ENCODE measurements at places on chromosomes 1 and 21.

- no peak for DNase-seq
Measured at GRCh38 chr1:22153660-22154437, 11.0 kb upstream of the WNT4 start.

- no peak for DNase-seq
Measured at GRCh38 chr1:209607102-209607794, 23.7 kb downstream of the CAMK1G start.

- no peak for DNase-seq
Measured at GRCh38 chr1:17080085-17080759, 26.4 kb upstream of the SDHB start.

DNA sequence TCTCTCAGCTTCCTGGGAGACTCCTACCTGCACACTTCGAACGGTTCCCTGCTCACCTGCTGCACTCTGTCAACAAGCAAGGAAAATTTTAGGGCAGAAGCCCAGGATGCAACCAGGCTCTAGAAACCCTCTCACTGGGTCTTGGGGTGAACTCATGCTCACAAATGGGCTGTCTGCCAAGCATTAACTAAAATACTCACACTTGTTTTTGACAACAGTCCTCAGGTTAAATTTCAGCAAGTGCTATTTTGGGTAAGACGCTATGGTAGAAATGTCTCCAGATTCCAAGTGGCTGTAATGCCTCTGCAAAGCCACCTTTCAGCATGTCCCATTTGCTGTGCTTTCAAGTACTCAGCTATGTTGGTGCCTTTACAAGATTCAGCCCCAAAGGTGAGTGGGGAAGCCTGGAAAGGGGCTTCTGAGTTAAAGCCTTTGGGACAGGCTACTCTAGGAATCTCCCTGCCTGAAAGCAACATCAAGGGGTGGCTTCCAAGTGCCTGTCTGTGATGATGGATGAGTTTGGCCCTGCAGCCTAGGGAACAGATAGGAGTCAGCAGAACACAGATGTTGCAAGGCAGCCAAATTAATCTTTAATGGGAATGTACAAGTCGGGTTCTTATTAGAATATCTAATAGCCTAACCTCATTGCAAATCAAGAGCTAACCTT is 211.9 kb upstream of the SPAG17 start:
- no peak for DNase-seq

DNA sequence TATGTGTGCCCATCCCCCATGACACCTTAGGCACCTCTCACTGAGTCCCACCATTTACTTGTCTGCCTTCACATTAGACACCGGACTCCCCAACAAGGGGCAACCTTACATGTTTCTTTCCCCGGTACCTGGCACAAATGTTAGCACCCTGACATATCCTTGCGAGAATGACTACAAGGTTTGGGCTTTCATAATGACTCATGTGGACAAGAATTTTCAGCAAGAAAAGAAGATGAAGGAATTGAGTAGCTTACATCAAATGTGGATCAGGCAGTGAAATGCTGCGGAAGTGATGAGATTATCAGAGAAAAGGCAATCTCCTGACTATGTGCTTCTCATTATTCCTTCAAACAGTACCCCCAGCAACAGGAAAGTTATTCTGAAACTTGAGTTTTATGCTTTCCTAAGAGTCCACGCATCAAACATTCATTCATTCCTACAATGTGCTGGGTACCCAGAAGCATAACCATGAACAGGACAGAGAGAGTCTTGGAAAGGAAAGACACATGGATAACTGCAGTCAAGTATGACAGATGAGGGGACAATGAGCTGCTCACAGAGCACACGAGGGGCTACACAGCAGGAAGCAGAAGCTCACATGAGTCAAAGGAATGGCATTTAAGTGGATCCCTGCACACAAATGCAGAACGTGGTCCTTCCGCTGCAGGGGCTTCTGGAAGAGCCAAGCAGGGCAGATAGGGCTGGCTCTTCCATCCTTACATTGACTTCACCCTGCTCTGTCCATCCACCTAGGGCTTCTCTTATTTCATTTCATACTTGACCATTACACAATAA is 112.1 kb downstream of the PCNX2 start:
- no peak for DNase-seq

- DNase-seq = no peak
Measured at GRCh38 chr1:95007687-95008086, 65.1 kb downstream of the ALG14 start.

GRCh38 chr1:228309326-228310067 is 97.1 kb downstream of the TRIM11 start:
- DNase-seq = no peak

GRCh38 chr21:44461464-44462001 is 6.2 kb downstream of the LRRC3 start:
- no peak for DNase-seq

DNA sequence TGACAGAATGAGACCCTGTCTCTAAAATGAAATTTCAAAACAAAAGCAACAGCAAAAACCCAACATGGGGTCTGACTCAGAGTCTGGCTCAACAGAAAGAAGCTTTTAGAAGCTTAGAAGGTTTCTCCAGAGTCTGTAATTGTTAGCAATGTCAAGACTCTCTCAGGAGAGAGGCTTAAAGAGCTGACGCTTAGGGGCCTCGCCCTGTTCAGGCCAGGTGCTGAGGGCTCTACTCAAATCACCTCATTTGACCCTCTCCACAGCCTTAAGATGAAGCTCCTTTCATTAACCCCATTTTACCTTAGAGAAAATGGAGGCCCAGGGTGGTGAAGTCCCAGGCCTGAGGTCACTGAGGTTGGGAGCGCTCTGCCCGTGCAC is 5.3 kb upstream of the KIF17 start:
- no peak for DNase-seq

DNA sequence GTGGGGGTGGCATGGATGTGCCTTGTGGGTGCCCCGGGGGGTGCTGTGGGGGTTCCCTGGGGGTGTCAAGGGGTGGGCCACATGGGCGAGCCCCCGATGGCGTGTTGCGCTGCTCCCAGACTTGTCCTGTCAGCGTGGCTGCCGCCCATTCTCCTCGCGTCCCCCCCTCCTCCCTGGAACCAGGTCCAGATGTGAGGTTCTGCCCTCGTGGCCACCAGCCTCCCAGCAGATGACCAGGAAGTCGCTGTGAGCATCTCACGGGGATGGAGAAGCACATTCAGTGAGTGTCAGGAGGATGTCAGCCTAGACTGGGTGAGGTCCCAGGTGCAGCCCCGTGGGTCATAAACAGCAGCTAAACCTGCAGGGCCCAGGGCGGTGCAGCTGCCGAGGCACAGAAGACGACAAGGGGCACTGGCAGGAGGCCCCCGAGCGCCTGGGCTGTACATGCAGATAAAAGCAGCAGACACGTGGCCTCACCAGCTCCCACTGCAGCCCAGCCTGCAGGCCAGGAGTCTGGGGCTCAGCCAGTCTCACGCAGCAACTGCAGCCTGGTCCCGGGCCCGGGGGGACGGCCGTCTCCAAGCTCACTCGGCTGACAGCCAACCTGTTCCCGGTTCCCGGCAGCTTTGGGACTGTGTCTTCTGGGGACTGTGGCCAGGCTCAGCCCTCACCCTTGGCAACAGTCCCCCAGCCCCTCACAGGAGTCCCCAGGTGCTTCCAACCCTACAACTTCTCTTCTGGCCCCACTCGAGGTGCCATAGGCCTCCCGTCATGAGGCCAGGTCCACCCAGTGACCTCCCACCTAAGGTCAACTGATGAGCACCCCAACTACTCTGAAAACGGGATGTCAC is 17.5 kb upstream of the COL6A2 start:
- DNase-seq = no peak

DNA sequence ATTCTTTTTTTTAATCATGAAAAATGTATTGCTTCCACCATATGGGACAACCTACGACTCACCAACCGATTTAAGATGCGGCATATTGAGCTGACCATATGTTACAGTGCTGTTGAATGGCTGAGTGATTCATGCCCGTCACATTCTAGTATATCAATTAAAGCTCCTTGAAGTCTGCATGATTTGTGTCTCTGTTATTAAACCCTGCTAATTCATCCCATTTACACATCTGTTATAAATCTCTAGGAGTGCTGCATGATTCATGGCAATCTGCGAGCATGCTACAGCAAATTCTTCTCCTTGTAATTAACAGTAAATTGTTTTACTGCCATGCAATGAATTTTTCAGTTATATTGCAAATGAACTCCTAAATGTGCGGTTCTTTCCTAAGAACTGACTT is 239.8 kb downstream of the USH2A start:
- peak; percentile 80 for DNase-seq

GRCh38 chr1:87757676-87758075 is 429.0 kb downstream of the LMO4 start:
- no peak for DNase-seq

DNA sequence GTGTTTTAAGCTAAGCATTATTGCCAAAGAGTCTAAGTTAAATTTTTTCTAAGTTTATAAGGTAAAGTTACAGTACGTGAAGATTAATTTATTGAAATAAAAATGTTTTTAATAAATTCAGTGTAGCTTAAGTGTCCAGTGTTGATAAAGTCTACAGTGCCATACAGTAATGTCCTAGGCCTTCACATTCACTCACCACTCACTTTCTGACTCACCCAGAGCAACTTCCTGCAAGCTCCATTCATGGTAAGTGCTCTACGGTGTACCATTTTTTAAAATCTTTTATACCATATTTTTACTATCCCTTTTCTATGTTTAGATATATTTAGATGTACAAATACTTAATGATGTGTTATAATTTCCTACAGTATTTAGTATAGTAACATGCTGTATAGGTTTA is 173.2 kb downstream of the CACNA1E start:
- DNase-seq = no peak

GRCh38 chr1:152309955-152310354 is 15.1 kb downstream of the FLG start:
- no peak for DNase-seq

DNA sequence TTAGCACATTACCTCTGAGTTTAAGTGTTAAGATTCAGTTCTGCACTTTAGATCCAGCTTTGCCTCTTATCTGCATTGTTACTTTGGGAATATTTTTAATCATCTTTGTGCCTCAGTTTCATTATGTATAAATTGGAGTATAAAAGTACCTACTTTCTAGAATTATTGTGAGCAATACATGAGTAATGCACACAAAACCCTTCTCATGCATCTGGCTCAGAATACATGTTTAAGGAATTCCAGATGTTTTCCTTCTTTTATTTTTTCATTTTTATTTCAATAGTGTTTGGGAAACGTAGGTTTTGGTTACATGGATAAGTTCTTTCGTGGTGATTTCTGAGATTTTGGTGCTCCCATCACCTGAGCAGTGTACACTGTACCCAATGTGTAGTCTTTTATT is 14.2 kb downstream of the C8A start:
- peak; percentile 13 for DNase-seq

DNA sequence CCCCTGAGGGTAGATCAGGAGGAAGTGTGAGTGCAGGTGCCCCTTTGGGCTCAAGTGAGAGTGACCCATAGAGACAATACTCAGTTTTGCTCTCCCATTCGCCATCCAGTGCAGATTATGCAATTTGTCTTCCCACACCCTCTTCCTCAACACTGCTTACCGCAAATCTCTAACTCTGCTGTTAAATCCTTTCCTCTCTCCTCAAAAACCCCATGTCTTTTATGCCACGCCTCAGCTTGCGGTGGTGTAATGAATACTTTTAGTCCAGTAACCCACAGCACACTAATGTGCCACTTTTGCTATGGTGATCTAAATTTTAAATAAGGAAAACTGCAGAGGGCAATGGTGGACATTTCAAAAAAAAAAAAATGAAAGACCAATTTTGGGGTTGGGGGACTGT is 57.7 kb downstream of the PRRX1 start:
- DNase-seq = no peak

DNA sequence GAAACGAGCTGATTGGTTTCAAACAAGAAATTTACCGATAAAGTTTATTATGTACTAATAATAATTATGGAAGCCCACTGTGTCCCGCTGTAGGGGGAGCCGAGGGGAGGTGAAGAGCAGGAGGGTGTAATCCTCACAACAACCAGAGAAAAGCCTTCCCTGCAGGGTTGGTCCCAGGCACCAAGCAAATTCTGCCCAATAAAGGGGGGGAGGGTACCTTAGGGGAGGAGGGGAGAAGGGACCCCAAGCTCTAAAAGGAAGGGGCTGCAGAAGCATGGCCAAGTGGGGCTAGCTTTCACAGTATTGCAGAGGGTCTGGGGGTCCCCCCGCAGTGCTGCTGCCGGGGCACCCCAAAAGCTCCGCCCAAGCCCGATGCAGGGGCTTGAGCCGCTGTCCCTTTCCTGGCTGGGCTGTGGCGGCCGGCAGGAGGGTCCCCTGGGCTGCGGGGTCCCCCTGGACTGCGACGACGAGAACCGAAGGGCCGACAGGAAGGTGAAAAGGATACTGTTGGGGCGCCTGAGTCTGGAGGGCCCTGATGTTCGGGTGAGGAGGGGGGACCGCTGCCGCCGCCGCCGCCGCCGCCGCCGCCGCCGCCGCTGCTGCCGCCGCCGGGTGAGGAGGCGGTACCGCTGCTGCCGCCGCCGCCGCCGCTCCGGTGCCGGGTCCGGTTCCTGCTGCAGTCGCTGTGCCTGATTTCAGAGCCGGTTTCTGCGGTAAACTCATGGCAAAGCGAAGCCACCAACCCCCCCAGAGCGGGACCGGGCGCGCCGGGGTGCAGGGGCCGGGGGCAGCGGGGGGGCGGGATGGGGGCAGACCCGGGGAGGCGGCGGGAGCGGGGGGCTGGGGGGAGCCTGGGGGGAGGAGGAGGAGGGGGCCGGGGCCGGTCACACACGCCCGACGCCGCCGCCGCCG is 771 bp downstream of the EIF4G3 start:
- no peak for DNase-seq

GRCh38 chr1:203223012-203223775 is 6.3 kb downstream of the CHIT1 start:
- no peak for DNase-seq

DNA sequence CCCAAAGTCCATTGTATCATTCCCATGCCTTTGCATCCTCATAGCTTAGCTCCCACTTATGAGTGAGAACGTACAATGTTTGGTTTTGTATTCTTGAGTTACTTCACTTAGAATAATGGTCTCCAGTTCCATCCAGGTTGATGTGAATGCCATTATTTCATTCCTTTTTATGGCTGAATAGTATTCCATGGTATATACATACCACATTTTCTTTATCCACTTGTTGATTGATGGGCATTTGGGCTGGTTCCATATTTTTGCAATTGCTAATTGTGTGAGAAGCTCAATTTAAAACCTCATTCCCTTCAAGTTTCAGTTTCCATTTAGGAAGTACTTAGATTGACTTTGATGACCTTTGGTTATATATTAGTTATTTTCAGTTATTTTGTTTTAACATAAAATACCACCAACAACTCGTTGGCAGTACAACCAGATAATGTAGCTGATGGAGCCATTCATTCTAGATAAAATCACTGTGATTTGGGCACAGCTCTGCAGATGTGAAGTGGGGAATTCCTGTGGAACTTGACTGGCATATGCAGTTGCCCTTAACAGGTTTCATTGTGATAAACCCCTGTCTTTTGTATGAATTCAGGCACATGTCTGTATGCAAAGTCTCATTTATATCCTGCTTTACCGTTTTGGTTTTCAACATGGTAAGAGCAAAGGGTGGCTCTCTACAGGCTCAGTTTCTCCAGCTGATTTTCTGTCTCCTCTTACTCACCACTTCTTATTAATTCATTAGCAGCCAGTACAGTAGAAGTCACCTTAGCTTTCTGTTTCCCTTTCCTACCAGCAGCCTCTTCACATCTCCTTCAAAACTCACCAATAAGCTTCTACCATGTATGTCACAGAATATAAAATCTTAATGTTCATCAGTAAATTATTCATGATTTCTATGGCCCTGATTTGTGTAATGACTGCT is 170.9 kb downstream of the C1orf21 start:
- no peak for DNase-seq

Measured in fibroblast of skin of left biceps (primary cell).